ENCODE measurements at places on chromosomes 1 and 21. TPM values are rescaled to one million over a fixed set of nuclear protein-coding genes. Genes with fewer than 3 reads are reported as not detected.

DNA sequence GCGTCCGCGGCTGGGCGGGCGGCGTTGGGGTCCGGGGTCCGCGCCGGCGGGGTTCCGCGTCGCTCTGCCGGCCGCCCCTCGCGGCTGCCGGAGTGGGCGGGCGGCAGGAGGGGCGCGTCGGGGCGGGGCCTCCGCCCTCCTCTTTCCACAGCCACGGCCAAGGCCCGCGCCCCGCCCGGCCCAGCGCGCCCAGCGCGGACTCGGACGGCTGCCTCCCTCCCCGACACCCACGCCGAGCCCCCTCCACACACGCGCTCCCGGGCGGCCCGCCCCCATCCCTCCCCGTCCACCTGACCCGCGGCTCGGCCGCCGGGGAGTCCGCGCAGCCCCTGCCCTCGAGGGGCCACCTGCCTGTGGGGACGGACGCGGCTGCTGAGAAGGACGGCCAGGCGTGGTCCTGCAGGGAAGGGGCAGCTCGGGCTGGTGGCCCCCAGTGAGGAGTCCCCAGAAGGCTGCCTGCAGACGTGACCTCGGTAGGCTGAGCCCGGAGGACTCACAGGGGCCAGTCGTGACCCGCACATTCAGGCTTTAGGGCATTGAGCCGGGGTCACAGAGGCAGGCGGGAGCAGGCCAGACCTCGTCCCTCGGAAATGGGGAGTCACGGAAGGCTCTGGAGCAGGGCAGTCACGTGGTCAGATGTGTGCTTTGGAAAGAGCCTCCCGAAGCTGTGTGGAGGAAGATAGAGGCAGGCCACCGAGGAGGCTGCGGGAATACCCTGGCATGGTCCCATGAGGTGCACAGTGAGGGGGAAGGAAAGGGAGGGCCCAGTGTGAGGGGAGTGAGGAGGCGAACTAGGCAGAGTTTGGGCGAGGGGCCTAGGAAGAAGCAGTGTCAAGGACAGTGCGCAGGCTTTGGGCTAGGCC, at the start of gene COL8A2:
COL8A2 (minus strand) TSS at position 94 of the 863 bp plus-strand sequence. CDS start 24,980 bp downstream, outside the sequence.
- DNase-seq = no peak

GRCh38 chr1:18957532-18958300, 1.2 kb upstream of the IFFO2 start:
- no peak for DNase-seq

- no peak for DNase-seq
Observed at GRCh38 chr1:209490013-209490412, 93.5 kb upstream of the CAMK1G start.

- DNase-seq = no peak
Observed at GRCh38 chr1:31902510-31902860, 35.7 kb downstream of the PTP4A2 start.

GRCh38 chr1:81717230-81717629, 83.5 kb upstream of the ADGRL2 start:
- no peak for DNase-seq

DNA sequence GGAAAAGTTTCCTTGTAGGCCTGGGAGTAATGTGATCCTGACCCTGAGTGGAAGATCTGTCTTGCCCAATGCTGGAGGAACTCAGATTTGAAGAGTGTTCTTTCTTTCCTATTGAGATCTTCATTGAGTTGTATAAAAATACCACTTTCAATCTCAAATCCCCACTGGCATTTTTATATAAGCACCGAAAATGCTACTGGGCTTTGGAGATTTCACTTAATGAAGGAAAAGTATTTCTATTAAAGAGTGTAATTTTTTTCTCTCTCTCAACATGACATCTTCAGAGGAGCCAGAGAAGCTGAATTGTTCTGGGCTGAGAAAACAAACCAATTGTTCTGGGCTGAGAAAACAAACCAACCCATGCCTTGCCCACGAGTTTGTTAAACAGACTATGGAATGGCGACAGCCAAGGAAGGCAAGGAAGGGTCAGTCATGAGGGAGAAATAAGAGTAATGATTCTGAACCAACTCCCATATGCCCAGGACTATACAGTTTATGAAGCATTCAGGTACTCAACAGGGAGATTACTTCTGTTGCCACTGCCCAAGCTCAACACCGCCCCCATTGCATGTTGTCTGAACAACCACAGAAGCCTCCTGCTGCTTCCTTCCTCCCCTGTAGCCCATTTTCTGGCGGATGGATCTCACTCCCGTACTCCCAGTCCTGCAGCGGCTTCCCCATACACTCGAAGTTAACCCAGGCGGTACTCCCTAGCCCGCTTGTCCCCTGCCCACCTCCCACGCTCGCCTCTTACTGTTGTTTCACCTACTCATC, 103.2 kb downstream of the BEND5 start:
- DNase-seq = no peak

DNA sequence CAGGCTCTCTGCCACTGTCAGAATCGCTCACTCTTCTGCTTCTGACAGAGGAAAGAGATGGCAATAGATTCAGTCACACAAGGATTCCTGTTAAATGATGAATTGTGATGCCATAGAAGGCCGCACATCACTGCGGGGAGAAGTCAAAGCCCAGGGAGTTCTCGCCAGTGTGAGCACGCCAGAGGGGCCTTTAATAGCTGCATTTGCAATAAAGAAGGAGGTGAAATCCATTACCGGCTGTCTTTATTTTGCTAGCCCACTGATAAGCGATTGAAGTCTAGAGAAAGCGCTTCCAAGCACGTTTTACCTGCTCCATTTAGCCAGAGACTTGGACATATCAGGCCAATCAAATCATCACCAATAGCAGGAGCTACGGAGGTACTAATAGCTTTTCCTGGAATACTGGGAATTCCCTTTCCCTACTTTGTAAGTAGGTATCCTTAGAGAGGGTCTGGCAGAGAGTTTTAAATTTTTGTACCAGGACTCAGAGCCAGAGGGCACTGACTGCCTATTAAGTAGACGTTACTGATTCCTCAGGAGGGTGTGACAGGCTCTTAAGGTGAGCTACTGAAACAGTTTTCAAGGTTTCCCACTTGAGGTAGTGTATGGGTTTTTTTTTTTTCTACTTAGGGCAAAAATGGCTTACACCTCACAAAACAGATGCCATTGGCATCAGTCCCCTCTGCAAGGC, 10.2 kb upstream of the TARBP1 start:
- DNase-seq = no peak

DNA sequence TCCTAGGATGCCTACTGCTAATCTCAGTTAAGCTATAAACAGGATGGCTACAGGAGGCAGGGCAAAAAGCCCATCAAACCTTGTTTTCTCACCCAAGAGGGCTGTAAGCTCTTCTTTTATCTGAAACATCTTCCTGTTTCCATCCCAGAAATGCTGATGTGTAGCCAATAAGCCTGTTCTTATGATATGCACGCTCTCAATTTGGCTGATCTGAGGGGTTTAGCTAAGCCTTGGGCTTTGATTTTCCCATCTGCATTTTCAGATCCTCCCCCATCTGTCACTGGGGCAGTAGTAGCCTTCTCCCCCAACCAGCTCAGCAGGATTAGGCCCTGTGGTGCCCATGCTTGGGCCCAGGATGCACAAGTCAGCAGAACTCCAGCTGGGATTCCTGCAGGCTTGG, 105.0 kb downstream of the BRINP2 start:
- DNase-seq = no peak

- DNase-seq = no peak
Observed at GRCh38 chr1:158485455-158485854, 13.4 kb downstream of the OR10R2 start.

- no peak for DNase-seq
Observed at GRCh38 chr1:185369786-185370185, 52.7 kb upstream of the IVNS1ABP start.

DNA sequence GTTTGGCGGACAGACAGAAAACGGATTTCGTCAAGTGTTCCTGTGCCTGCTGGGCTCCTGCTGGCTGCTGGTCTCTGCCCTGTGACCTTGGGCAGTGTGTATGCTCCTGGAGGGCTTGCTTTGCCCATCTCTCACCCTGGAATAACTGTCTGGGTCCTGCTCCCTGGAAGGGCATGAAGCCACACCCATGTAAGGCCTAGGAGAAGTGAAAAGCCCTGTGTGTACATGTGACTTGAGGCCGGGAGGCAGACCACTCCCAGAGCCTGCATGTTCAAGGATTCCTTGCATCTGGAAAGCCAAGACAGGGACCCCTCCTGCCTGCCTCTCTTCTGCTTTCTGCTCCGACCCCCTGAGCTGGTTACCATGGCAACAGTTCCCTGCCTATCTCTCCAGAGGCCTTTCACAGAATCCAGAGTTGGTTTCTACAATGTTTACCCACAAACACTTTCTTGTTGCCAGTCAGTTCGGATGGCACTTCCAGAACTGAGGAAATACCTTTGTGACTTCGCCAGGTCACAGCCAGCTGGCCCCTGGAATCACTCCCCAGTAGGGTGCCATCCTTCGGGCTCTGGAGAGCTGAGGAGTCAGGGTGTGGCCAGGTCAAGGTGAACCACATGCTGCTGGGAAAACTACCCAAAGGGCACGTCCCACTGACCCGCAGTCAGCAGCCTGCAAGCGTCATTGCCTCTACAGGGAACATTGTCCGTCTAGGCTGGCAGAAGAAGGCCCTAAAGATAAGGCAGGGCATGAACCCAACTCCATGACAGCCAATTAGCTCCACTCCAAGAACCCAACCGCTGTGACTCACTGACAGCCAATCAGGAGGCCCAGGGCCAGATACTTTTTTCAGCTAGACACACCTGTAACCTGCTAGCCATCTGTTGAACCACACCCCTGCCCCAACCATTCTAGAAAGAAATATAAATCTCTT, 14.7 kb upstream of the GPR37L1 start:
- DNase-seq = no peak

GRCh38 chr21:38712071-38712470, 93.7 kb upstream of the ETS2 start:
- DNase-seq = no peak

DNA sequence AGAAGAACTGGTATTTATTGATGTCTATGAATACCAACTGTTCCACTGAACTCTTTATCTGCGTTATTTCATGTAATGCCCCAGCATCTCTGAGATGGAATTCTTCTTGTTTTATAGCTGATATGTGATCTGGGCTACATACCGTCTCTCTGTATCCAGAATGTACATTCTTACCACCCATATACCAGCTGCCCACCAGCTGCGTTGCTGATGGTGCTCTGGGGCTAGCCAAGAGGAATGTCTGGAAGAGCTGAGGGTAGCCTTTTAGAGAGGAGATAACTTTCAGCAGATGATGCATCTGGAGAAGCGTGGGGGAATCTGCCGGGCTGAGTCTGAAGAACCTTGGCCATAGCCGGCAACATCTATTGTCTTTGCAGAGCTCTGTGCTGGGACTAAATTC, 137.5 kb downstream of the RYR2 start:
- DNase-seq = no peak

GRCh38 chr1:213531369-213532310, 456.1 kb upstream of the PROX1 start:
- no peak for DNase-seq

DNA sequence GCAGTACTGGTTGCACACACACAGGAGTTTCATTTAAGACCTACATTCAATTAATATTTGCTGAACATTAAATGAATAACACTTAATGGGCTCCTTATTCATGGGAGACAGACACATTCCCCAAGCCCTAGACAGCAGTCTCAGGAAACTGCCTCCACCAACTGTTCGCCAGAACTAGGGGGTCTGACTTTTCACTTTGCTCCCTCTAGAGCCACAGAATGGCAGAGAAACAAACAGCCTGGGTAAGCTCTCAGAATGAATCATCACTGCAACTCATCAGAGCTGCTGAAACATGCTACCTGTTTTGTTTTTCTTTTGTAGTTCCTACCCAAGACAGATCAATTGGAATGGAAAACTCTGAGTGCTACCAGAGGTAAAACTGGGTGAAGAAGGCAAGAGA, 31.7 kb downstream of the ELK4 start:
- no peak for DNase-seq

DNA sequence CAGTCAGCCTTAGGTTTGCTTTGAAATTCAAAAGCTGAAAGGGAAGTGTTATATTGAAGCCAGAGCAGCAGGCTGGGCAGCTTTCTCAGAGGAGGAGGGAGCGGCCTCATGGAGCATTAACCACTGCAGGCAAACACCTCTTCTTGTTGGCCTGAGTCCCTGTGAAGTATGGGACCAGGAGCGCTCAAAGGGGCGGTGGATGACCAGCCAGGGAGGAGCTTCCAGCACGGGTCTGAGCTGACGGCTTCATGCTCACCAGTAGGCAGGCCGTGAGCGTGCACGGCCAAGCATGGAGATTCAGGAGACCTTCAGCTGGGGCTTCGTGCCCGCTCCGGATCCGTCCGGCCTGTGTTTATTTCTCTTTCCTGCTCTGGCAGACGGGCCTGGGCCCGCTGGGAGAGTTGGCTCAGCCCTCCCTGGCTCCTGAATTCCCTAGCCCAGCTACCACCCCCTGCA, 245.2 kb downstream of the TRABD2B start:
- no peak for DNase-seq

DNA sequence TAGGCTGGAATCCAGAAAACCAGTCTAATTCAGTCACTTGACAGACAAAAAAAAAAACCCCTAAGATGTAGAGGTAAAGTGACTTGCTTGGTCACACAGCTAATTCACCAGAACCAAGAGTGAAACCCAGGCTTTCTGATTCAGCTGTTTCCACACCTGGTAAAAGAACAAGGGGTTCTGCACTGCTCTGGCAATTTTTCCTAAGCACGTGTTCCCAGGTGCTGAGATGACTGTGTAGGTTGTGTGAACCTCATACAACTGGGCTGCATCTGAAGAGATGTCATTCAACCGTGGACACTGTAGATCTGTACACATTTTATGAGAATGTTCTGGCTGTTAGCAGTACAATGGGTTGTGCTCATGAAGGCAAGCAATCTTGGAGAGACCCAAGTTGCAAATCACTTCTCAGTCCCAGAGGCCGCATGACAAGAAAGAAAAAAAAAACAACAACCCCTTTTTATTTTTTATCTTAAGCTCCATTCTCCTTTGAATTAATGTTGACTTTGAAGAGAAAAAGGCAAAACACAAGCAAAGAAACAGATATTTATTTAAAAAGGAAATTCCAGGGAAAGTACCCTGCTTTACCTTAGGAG, 95.4 kb downstream of the INTS7 start:
- DNase-seq = no peak

DNA sequence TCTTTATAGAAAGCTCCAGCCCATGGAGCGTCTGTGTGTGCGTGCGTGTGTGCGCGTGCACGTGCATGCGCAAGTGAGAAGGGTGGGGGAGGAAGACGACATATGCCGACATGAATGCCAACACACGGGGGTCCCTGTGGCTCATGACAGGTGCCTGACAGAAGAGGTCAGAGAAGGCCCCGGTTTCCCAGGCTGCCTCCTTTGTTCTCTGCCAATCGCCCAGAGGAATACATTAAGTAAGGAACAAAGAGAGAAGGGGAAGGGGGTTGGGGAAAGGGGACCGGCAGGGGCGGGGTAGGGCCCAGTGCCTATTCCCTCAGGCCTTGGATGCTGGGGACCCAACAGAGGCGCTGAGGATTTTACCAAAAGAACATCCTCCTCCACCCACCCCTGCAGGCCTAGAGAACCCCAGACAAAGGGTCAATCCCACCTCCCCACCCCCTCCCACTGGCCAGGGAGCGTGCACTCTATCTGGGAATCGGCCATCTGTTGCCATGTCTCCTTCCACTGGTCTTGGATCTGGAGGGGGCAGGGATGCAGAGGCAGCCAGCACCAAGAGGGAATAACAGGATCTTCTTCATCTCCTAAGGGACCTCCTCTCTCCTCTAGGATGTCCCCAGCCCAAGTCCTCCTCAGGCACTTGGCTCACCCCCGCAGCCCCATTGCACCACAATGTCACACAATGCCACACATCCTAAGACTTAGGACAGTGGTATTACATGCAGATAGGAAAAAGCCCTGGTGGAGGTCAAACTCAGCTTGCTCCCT, 39.4 kb downstream of the PIK3C2B start:
- DNase-seq = no peak

Gene RHOU
- polyA plus RNA-seq = 0.31 TPM

Gene DMRTA2
- not detected for polyA plus RNA-seq

Gene FYB2
- not detected for polyA plus RNA-seq

Gene OR2T35
- polyA plus RNA-seq = not detected

Gene RGS1
- 3.4 TPM for polyA plus RNA-seq
